Tibial nerve (tissue), 4 donors: ENCODE measurements at places on chromosomes 12 and 14. TPM values are rescaled to one million over a fixed set of nuclear protein-coding genes. Genes with fewer than 3 reads are reported as not detected.
A peak's percentile ranks its signal among the peaks of the same experiment; 100 is the strongest.

GRCh38 chr12:67797185-67797741, 148.7 kb downstream of the DYRK2 start:
- no peaks in the 10 kb centered on the region for H3K27me3 ChIP-seq
- H3K4me1 ChIP-seq, result no peaks in the 10 kb centered on the region
- H3K4me3 ChIP-seq, result no peak overlapping the region
- no peak for DNase-seq
- no peak overlapping the region for H3K27ac ChIP-seq

DNA sequence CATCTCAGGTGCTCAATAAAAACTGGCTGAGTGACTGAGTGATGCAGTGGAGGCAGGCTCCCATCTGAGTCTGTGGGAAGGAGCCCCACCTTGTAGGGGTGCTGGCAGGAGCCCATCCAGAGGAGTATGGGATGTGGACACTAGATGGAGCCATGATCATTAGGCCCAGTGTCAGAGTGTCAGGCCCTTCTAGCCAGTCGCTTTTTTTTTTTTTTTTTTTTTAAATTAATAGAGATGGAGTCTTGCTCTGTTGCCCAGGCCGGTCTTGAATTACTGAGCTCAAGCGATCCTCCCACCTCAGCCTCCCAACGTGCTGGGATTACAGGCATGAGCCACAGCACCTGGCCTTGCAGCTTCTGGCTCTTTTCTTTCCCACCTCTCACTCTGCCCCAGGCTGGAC, 11.5 kb downstream of the RITA1 start:
- peak; percentile 87 for DNase-seq
- H3K36me3 ChIP-seq, result no peaks in the 10 kb centered on the region
- no peak overlapping the region for H3K4me3 ChIP-seq
- no peaks in the 10 kb centered on the region for H3K4me1 ChIP-seq
- no peak overlapping the region for H3K27ac ChIP-seq

DNA sequence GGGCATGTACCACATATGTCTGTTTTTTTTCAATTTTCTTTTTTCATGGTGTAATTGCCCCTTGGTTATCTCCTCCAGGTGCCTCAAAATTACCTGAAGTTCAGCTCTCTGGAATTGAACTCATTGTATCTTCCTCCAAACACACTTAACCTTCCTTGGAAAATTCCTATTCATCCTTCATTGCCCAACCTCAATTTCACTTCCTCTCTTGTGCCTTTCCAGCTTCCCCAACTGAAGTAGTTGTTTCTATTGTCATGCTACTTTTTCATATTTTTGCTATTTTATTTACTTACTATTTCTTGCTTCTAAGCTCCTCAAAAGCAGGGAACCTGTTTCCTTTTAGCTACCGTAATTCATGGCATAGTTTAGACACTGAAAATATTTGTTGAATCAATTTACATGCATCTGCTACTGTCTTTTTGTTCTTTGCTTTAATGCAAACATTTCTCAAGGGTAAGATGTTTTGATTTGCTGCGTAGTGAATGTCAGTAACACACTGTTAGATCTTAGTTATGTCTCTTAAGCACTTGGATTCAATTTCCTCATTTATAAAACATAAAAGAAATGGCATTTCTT, 37.0 kb upstream of the STXBP6 start:
- H3K36me3 ChIP-seq, result no peaks in the 10 kb centered on the region
- no peaks in the 10 kb centered on the region for H3K4me1 ChIP-seq
- H3K27ac ChIP-seq, result no peak overlapping the region
- no peak for DNase-seq
- no peaks in the 10 kb centered on the region for H3K27me3 ChIP-seq

GRCh38 chr12:54232790-54233189, 44.0 kb upstream of the SMUG1 start:
- peaks cover 4% of the 10 kb centered on the region for H3K4me1 ChIP-seq
- H3K27me3 ChIP-seq, result no peaks in the 10 kb centered on the region
- H3K4me3 ChIP-seq, result no peak overlapping the region
- peak; percentile 38 for DNase-seq
- H3K27ac ChIP-seq, result no peak overlapping the region

- no peak for DNase-seq
- H3K4me3 ChIP-seq, result no peak overlapping the region
- H3K27ac ChIP-seq, result no peak overlapping the region
Measured at GRCh38 chr12:119994892-119995658, 6.0 kb downstream of the BICDL1 start.

- no peaks in the 10 kb centered on the region for H3K27me3 ChIP-seq
- no peaks in the 10 kb centered on the region for H3K4me1 ChIP-seq
- H3K4me3 ChIP-seq, result no peak overlapping the region
Measured at GRCh38 chr14:66514213-66514612, 6.3 kb downstream of the GPHN start.

KRT2 gene
- not detected for total RNA-seq

DNA sequence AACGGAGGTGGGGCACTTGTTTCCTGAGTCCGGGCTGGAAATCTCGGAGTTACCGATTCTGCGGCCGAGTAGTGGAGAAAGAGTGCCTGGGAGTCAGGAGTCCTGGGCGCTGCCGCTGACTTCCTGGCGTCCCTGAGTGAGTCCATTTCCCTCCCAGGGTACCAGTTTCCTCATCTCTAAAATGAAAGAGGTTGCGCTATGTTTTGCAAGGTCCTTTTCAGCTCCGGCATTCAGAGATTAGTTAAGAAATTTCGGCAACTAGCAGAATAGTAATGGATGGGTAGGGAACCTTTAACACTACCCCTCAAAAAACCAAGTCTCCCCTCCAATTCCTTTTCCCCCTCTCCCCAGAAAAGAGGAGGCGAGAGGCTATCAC, 724 bp downstream of the BLOC1S1 start:
- H3K4me1 ChIP-seq, result peaks cover 91% of the 10 kb centered on the region
- no peaks in the 10 kb centered on the region for H3K27me3 ChIP-seq
- H3K4me3 ChIP-seq, result peak overlapping the region; percentile 81

- H3K4me1 ChIP-seq, result no peaks in the 10 kb centered on the region
- DNase-seq, result no peak
- H3K36me3 ChIP-seq, result no peaks in the 10 kb centered on the region
- no peaks in the 10 kb centered on the region for H3K27me3 ChIP-seq
Measured at GRCh38 chr12:75660107-75660530, 148.7 kb upstream of the KRR1 start.

NEMP1 gene
- total RNA-seq, result 6.1 TPM

- H3K4me3 ChIP-seq, result no peak overlapping the region
- DNase-seq, result no peak
- H3K36me3 ChIP-seq, result no peaks in the 10 kb centered on the region
- no peak overlapping the region for H3K27ac ChIP-seq
Measured at GRCh38 chr12:29333178-29333577, 47.8 kb downstream of the ERGIC2 start.

ENDOU gene
- total RNA-seq, result 0.42 TPM

DNA sequence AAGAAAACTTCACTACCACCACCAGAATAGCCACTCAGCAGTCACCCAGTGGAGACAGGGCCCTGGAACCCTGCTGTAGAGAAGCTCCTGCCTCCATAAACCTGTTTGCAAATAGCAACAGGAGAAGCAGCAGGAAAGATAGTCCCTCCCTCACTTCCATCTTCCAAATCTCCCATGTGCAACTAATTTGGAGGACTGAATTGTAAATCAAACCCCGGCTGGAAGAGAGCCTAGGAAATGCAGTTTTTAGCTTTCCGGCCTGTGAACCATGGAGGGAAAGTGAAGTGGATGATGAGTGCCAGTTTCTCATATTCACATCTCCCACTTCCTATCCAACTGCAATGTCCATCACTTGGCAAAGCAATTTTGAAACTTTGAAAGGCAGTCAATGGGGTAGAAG, 167.2 kb upstream of the FRMD6 start:
- no peak overlapping the region for H3K4me3 ChIP-seq
- H3K27ac ChIP-seq, result no peak overlapping the region
- no peak for DNase-seq
- H3K4me1 ChIP-seq, result no peaks in the 10 kb centered on the region
- no peaks in the 10 kb centered on the region for H3K27me3 ChIP-seq

ADAM21 gene
- total RNA-seq, result not detected

- no peak overlapping the region for H3K27ac ChIP-seq
- DNase-seq, result no peak
- no peaks in the 10 kb centered on the region for H3K27me3 ChIP-seq
- H3K4me1 ChIP-seq, result no peaks in the 10 kb centered on the region
- H3K4me3 ChIP-seq, result no peak overlapping the region
- no peaks in the 10 kb centered on the region for H3K36me3 ChIP-seq
Measured at GRCh38 chr14:31718985-31719384, 157.8 kb downstream of the NUBPL start.

DNA sequence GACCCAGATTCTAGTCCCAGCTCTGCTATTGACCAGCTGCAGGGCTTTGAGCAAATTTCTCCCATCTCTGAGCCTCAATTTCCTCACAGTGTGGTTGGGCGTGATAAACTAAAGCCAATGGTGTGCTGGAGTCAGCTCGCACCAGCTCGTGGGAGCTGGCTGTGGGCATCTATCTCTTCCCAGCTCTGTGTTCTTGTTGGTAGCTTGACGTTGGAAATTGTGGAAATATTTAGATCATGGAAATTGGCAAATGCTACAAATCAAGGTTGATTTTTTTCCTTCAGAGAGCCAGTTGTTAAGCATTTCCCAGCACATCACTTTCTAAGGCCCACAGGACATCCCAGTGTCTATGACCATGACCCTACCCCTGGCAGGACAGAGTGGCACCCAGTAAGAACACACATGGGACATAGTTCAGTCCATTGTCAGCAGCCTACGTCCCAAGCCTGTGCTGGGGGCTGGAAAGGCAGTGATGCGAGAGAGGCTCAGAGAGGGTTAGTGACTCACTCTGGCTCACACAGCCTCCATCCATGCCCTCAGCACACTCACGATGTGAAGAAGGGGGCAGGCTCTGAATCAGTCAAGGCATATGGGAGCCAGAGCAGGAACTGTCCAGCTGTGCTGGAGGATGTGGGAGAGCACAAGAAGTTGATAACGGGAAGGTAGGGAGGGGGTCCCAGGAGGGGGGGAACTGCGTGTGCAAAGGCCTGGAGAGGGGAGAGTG, 77.6 kb downstream of the LGMN start:
- no peaks in the 10 kb centered on the region for H3K27me3 ChIP-seq
- H3K4me3 ChIP-seq, result no peak overlapping the region
- no peak overlapping the region for H3K27ac ChIP-seq
- H3K4me1 ChIP-seq, result peaks cover 10% of the 10 kb centered on the region
- peaks cover 16% of the 10 kb centered on the region for H3K36me3 ChIP-seq
- DNase-seq, result no peak

TRAFD1 gene
- 24.7 TPM for total RNA-seq

SEL1L gene
- 42.0 TPM for total RNA-seq
